Neural crest cell (in vitro differentiated cells): ENCODE measurements at places on chromosomes 2 and 18.
A peak's percentile ranks its signal among the peaks of the same experiment; 100 is the strongest.

DNA sequence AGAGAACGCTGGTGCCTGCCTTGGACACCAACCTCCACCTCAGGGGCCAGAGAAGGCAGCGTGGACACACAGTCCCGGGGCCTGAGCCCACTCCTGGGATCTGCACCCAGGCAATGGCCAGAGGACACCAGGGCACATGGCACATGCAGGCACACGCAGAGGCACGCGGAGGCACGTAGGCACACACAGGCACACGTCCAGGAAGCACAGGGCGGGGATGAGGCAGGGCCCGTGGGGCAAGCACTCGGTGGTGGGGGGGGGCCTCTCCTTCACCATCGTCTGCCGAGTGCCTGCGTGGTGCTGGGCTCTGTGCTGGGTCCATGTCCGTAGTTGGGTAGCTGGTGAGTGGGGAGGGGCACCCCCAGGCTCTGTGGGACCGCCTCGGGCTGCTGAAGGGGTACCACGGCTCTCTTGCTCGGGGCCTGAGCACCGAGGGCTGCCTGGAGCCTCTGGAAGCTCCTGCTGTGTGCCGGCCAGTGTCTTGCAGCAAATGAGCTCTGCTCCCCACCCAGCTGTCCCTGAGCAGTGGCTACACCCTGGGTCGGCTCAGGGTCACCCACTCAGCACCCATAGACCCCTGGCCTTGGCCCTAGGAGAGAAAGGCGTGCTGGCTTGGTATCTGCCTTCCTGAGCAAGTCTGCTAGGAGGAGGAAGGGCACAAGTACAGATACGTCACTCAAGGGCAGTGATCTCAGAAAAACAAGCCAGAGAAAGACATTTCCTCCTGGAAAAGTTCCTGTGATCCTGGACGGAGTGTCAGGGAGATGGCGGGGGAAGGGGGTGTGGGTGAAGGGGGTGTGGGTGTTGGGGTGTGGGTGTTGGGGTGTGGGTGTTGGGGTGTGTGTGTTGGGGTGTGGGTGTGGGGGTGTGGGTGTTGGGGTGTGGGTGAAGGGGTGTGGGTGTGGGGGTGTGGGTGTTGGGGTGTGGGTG lies 26.4 kb downstream of the RTP5 start:
- DNase-seq, result peak; percentile 25

GRCh38 chr18:10391506-10391905 lies 62.9 kb upstream of the APCDD1 start:
- DNase-seq, result no peak

GRCh38 chr2:172693037-172693436 lies 42.6 kb upstream of the RAPGEF4 start:
- DNase-seq, result no peak

- no peak for DNase-seq
Observed at GRCh38 chr2:233424154-233424951, 70.1 kb downstream of the DGKD start.

DNA sequence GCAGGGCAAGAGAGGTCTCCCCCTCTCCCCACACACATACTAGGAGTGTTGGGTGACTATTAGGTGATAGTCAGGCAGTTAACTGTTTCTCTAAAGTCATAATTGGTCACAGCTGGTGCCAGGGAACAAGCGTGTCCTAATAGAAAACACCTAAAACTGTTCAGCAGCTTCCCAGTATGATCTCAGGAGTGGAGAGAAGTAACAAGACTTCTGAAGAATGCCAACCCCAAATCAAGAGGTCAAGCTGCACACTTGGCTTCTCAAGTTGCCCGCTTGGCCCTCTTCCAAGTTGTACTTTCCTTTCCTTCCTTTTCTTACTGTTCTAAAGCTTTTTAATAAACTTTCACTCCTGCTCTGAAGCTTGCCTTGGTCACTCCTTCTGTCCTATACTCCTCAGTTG lies 22.4 kb upstream of the STAT1 start:
- DNase-seq, result no peak

DNA sequence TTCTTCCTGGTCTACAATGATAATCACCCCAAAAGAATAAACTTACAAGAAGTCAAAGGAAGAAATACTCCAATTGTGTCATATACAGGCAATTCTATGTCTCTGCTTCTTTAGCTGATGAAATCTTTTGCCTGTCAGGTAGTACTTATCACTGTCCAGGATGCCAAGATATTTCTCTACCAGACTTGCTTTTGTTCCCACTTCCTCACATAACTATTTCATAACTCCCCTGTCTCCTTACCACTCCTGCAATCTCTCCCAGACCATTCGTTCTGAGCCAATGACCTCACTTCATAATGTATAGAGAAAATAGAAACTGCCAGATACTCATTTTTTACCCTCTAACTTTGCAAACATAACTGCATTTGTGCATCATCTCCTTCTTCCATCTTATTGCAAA lies 39.1 kb downstream of the HNMT start:
- no peak for DNase-seq

GRCh38 chr2:30296496-30296895 lies 65.2 kb downstream of the LBH start:
- DNase-seq, result no peak
